ENCODE measurements at places on chromosomes 1 and 21.

- DNase-seq = no peak
These were observed 17.4 kb downstream of the DYNLT5 start for GRCh38 chr1:66769512-66770229.

DNA sequence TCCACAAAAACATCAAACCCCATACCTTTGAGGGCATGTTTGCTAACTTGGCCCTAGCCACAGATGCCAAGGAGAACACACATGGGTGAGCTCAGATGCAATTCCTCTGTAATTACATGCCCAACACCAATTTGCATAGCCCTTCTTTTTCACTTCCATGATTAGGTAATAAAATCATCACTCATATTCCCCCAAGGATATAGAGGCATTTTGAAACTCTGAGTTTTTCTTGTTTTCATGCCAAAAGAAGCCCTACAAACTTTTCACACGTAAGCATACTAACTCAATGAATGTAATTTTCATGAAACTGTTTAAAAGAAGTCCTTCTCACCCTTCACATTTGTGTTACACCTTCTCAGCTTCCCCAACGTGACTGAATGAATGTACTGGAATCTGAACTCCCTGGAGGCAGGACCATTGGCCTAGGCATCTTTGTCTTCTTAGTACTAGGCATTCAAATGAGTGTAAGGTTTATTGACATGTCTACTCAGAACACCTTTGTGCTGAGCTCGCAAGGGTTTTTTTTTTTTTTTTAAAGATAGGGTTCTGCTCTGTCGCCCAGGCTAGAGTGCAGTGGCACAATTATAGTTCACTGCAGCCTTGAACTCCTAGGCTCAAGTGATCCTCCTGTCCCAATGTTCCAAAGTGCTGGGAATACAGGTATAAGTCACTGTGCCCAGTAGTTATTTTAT is 31.0 kb downstream of the FBXO42 start:
- no peak for DNase-seq

DNA sequence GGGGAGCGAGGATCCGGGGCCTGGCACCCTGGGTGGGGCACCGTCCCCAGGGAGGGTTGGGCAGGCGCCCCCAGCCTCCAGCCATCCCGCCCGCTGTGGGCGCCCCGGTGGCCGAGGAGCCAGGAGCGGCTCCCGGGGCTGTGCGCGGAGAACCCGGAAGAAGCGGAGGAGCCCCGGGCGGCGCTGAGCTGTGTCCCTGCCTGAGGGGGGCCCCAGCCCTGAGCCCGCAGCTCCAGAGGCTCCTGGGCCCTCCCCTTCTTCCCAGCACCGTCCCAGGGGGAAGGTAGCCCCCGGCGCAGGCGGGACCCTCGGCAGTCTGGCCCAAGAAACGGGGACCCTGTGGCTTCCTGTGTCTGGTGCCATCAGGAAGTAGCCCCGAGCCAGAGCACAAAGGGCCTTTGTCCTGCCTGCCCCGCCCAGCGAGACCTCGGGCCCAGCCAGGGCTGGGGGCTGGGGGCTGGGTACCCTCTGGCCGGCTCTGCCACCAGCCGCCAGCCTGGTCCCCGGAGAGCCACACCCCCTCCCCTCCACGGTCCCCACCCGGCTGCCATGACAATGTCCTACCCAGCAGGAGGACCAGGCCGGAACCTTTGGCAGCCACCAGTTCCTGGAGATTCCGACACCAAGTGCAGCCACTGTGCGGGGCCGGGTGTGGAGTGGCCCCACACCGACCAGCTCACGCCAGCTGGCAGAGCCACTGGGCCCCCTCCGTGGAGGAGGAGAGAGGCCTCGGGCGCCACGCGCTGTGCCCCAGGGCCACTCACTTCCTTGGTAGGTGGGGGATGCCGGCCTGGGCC is 15.6 kb upstream of the TTLL10 start:
- peak; percentile 43 for DNase-seq

DNA sequence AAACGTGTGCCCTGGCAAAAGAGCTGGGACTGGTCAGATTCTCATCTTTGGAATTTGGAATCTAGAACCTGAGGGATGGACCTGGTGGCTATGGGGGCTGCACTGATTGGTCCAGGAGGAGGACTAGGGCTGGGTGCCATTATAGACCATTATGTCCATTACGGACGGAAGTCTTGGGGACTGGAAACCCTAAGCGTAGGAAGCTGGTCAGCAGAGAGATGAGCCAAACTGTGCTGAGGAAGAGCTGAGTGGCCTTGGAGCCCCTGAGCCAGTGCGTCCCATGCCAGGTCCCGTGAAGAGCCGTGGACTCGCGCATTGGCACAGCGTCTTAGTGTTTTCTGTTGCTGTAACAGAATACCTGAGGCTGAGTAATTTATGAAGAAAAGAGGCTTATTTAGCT is 10.0 kb downstream of the MRAP start:
- no peak for DNase-seq

DNA sequence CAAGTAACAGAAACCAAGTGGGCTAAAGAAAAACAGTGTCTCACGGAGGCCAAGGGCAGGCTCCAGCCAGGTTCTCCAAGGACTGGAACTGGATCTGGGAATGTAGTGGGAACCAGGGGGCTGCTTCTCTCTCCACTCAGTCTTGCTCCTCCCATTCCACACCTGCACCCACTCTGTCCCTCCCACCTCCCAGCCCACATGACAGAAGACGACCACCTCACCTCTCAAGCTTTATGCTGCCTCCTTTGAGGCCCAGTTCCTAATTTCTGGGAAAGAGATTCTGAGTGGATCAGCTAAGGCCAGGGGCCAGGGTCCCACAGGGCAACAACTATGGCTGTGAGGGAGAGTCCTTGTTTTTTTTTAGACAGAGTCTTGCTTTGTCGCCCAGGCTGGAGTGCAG is 18.8 kb upstream of the CEP85 start:
- no peak for DNase-seq

GRCh38 chr1:217924924-217925323 is 293.8 kb downstream of the SPATA17 start:
- no peak for DNase-seq

All from hindlimb muscle (tissue), 1 donor.